ENCODE measurements at places on chromosomes 12 and 14.

DNA sequence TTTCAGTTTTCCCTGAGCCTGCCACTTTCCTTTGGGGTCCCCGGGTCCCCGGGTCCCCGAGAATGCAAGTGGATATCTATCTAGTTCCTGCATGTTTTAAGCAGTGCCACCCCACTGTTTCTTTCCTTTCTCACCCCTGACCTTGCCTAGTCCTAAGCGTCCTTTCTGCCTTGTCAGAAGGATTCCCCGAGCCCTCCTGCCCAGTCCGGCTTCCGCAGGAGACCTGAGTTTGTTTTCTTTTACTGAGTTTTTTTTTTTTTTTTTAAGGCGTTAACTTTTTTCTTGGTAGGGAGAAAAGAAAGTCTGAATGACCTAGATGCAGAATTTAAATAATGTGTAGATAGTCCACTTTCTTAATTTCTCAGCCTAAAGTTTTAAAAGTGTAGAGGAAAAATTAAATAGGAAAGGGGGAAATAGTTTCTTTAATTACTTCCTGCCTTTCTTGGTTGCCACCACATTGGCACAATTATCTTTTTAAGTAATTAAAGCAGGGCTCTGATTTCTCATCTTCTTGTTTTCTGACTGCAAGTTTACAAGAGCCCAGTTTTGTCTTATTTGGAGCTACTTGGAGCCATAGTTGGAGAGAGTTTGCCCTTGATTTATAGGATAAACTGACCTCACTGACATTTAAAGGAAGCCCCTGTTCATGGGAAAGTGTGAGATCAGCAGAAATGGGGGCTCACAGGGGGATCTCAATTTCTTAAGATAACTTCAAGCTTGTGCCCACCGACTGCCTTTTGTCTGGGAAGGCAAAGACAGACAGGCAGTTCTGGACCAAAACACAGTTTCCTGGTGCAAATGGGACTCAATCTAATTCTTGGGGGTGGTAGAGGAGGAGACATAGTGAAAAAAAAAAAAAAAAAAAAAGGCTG, 2.9 kb downstream of the PAX9 start:
- no peak for DNase-seq

DNA sequence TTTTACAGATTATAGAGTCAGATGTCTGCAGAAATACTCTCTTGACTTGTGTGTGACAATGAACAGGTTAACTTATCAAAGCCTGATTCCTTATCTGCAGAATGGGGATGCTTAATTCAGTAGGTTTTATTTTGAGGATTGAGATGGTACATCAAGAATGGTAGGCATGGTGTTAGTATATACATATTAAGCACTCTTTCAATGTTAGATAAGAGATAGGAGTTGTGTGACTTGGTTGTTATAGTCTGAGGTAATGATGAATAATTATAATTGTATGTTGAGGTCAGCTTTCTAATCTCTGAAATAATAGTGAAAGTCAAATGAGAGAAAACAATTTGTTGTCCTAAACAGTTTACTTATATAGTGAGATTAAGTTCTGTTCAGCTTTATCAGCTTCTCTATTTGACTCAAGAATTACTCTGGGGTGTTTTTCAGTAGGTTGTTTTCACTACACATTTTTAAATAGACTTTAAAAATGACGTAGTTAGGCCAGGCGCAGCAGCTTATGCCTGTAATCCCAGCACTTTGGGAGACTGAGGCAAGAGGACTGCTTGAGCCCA, 11.9 kb downstream of the PALS1 start:
- no peak for DNase-seq

- no peak for DNase-seq
Observed at GRCh38 chr14:56289155-56289554, 170.9 kb downstream of the PELI2 start.

- DNase-seq = no peak
Observed at GRCh38 chr12:82398879-82399278, 40.5 kb downstream of the METTL25 start.

DNA sequence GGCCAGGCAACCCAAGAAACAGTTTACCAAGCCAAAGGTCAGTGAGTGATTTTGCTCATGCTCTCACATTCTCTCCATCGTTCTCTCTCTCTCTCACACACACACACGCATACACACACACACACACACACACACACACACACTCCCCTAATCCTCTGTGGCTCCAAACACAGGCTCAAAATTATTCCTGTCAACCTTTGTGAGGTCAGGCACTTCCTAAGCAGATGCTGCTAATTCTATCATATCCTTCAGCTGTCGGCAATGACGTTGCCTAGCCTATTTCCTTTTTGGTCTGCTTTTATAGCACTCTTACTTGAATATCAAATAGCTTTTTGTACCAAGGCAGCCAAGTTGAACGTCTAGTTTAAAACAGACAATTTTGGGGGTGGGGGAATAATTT, 98.9 kb upstream of the EGLN3 start:
- no peak for DNase-seq

DNA sequence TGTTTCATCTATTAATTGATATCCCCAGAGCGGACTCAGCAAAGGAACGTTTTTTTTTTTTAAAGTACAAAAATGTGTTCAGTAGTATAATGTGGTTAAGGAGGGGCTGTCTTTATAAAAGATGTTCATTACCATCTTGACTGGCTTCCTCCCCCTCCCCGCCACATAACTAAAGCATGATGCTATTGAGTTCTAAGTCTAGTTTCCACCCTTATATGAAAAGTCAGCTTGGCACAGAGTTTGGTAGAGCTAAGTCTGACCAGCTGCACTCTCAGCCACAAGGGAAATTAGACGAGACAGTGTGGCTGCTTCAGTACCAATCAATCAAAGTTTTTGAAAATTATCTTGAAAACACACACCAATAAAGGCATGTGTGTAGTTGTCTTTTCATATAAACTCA, 1.9 kb upstream of the MYBPC1 start:
- no peak for DNase-seq

DNA sequence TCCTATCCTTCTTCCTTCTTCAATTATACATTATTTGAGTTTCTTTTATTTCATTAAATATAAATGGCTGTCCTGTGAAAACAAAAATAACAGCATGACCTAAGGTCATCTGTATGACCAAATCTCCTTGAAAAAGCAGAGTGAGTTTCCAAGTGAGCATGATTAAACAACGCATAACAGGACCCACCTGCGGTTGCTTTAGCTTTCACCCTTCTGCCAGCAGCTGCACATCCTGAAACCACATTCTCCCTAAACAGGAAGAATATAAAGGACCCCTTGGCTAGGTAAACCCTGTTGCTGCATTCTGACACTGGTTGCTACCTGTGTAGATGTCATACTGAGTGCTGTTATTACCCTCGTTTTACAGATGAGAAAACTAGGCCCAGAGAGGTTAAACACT, 42.8 kb upstream of the CPM start:
- no peak for DNase-seq

DNA sequence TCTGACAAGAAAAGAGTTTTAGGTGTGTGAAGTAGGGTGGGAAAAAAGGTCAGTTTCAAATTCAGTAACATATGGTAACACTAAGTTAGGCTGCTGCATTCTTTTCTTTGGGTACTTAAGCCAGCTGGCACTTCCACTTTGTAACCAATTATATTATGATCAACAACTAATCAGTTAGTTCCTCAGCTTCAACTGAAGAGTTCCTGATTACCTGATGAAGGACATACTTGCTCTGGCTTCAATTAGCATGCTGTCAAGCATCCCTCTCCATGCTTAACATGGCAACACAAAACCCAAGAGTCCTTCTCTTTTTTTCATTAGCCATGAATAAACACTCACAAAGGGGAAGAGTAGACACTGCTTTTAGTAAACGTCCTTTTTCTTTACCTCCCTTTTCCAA, 6.8 kb upstream of the KANSL2 start:
- no peak for DNase-seq

GRCh38 chr12:57817261-57817989, 1.1 kb downstream of the AVIL start:
- DNase-seq = no peak

DNA sequence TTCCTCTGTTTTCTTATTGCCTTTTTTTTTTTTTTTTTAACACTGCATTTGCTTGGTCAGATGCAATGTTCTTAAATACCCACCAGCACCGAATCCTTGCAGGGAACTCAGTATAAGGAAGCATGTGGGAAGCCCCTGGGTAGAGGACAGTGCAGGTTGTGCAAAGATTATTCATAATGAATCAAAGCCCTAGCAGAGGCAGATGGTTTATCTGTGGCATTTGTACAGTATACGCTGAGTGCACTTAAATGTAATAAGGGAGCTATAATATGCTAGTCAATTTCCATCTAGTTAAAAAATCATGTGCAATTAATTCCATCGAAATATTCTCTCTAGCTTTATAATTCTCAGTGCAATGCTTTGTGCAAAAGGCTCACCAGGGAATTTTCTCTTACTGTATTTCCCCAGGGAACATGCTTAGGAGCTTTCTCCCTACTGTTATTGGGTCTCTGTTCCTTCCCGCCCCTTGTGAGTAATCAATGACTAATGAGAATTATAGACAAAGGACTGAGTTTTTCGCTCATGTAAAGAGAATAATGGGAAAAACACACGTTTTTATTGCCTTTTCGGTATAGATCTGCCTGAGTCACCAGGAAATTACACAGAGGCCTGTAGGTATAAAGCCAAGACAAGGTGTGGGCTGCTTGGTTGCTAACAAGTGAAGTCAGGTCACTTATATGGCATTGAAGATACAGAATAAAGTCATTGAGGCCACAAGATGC, 1214.3 kb upstream of the TMEM132C start:
- no peak for DNase-seq

DNA sequence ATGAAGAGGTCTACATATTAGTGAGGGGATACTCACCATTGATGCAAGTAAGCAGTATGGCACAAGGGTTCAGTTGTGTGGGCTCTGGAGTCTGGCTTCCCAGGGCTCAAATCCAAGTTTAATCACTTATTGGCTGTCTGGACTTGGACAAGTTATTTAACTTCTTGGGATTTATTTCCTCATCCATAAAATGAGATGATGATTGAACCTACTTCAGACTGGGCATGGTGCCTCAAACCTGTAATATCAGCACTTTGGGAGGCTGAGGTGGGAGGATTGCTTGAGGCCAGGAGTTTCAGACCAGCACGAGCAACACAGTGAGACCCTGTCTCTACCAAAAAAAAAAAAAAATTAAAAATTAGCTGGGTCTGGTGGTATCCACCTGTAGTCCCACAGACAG, 67.9 kb downstream of the KCNK10 start:
- DNase-seq = no peak

DNA sequence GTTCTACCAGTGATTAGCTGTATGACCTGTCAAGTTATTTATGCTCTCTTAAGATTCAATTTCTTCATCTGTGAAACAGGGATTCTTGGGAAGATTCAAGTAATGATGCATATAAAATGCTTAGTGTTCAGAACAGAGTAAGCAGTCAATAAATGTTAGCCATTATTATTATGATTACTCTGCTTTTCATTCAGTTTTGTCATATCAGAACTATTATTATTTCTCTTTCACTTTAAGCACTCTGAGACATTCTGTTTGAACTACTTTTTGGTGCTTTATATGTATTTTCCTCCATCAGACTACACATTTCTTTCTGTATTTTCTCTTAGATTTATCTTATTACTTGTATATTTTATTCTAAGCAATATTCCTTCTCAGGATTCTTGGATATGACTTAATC, 81.2 kb downstream of the CFAP54 start:
- no peak for DNase-seq

DNA sequence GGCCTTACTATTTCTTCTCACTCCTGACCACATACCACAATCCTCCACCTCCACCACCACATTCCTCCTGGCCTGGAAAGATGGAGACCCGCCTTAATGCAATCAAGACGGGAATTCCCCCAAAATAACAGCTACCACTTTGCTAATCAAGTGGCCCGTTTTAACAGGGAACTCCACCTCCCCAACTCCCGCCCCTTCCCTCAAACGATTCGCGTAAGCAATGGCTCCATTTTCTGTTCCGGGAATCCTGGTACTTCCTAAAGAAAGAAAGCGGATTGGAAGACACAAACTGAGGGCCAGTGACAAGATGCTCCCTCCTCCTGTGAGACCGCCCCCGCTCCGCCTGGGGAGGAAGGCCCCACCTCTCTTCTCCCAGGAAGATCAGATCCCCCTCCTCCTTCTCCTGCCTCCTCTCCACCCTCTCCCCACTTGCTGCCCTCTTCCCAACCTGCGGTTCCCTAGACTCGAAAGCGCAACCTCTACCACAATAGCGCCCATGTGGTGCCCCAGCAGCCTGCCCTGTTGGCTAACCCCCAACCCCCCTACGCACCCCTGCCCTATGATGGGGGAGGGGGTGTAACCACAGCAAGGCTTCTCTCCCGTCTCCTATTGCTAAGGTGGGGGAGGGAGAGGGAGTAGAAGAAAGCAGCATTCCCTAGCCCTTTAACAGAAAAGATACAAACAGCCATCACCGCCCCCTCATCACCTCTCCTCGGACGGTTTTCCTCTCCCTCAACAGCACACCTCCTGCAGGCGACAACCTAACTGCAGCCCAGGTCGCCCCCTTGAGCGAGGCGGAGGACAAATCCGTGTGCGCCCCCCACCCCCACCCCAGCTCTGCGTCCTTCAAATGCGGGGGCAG, 777 bp downstream of the ARF3 start:
- DNase-seq = no peak

DNA sequence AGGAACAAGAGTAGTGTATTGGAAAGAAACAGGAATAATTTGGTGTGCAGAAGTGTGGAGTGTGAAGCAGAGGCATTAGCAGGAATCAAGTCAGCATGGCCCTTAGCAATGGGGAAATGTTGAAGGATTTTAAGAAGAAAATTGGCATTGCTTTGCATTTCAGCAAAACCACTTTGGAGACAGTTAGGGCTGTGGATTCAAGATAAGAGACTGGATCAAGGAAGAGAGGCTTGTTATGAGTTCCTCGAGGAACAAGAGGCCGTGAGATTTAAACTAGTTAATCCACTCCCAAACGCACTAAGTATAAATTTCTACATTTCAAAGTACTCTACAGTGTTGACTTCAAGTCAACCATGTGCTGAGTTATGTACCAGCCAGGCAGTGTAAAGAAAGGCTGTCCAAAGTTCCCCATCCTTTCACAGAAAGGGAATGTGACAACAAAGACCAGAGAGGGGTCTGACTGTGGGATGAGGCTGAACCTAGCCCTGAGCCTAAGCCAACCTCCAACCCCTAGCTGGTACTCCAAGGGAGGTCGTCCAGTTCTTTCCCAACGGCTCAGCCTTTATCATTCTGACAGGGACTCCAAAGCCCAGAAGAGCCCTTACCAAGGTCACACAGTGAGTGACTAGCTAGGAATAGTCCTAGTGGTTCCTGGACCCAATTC, 91.2 kb upstream of the BMP4 start:
- no peak for DNase-seq

GRCh38 chr14:77457115-77457521, 283 bp downstream of the VIPAS39 start:
- DNase-seq = no peak

GRCh38 chr12:24906141-24906540, 42.8 kb downstream of the BCAT1 start:
- no peak for DNase-seq

Measured in GM12892 (cell line).